ENCODE measurements at places on chromosomes 16 and 17. TPM values are rescaled to one million over a fixed set of nuclear protein-coding genes. Genes with fewer than 3 reads are reported as not detected.

GRCh38 chr16:79229361-79229760 is 371.2 kb downstream of the MAF start:
- no peak for DNase-seq

GRCh38 chr17:66541461-66542128 is 239.2 kb downstream of the PRKCA start:
- peak; percentile 40 for DNase-seq

GRCh38 chr17:57045868-57046704 is 39.0 kb upstream of the AKAP1 start:
- DNase-seq: peak; percentile 58

DNA sequence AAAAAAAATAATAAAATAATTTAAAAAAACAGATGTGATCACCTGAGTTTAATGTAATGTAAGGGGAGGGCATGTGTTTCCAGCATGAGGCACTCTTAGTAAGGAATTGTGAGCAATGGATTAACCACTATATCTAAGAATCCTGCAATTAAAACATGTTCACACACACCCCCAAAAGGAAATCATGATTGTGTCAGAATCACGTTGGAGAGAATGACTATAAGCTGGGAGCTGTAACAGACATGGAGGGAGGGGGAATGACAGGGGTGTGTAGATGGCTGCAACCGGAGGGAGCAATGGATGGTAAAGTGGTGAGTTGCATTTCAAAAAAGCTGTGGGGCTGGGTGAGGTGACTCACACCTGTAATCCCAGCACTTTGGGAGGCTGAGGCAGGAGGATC is 13.6 kb upstream of the CCL22 start:
- DNase-seq: no peak

Gene TNS4
- polyA plus RNA-seq: not detected

All from muscle of back (tissue), 13 donors.